ENCODE measurements at places on chromosomes 7 and 10.

- no peak for DNase-seq
Observed at GRCh38 chr10:103238506-103239252, 7.0 kb upstream of the RPEL1 start.

GRCh38 chr10:121452581-121452980 is 145.7 kb downstream of the FGFR2 start:
- no peak for DNase-seq

DNA sequence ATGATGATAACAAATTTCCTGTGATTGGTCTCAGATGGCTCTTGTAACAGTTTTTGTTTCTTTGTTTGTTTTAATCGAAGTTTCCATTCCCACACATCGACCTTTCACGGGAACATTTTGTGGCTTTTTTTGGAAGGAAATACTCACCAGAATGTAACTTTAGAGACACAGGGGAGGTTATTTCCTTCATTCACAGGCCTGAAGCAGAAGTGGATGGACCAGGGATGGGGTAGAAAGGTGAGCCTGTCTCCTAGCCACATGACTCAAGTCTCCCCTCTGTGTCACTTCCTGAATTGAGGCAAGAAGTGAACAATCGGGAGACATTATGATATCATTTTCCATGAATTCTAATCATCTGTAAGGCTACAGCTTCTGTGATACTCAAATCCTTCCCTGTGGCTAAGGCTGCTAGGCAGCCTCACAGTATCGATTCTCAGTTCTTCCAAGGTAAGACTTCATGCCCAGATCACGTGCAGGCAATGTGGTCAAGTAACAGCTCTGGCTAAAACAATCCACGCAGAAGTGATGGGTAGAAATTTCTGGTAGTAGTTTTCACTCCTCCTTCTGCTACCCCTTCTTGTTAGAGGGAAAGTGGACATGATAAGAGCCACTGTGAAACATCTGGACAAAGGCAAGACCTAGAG is 203.9 kb upstream of the NEBL start:
- no peak for DNase-seq

DNA sequence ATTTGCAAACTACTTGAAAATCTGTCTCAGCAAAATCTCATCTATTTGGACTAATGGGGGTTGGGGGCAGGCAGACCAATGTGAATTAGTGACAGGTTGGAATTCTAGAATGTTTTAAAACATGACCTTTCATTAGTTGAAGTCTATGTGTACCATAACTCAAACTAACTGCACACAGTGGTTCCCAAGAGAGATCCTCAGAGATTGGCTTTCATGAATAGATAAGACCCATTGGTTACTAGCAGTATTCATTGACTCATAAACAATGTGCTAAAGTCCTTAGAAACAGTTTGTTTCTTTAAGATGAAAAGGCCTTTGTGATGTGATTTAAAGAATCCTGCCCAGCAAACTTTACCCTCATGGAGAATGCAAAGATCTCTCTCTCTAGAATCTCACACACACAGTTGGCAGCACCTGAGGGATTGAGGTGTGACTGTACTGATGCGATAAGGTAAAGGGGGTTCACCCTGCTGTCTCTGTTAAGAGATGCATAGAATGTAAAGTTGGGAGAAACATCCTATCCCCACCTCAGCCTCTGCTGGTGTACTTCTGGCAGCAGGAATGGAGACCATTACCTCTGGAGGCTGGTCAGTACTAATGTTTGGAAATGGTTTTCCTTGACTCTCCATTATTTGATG is 70.7 kb downstream of the ZNF92 start:
- DNase-seq: no peak

DNA sequence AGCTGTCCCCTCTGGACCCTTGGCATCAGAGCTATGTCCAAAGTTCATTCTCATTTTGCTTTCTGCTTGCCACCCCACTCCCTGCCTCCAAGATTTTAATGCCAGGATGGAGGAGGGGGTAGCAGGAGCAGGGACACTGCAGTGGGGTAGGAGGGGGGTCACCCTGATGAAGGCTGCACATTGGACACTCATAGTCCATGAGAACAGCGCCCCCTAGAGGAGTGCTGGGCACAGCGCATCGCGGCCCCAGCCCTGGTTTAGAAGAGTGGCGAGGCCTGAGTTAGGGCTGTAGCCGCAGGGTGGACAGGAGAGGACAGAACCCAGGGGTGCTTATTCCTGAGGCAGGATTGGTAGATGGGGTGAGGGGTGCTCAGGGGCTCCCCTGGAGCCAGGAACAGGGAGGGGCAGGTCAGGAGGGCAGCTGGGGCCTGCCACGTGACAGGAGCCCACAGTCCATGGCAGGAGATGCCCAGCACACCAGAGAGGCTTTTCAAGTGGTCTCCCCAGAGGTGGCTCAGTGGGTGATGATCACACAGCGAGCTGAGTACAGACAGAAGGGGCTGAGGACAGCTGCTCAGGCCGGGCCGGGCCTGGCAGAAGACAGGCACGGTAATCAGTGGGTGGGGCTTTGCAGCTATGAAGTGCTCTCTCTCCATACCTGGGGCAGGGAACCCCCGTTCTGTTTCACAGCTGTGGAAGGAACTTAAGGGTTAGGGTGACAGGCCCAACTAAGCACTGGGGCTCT is 71.4 kb downstream of the NEURL1 start:
- DNase-seq: no peak

- peak; percentile 83 for DNase-seq
Observed at GRCh38 chr7:91168871-91169829, 95.1 kb upstream of the FZD1 start.

Data from brain pericyte (primary cell).